ENCODE measurements at places on chromosomes 3 and 15.
A peak's percentile ranks its signal among the peaks of the same experiment; 100 is the strongest.

GRCh38 chr3:127768346-127769008, 53.8 kb downstream of the MGLL start:
- DNase-seq = no peak

DNA sequence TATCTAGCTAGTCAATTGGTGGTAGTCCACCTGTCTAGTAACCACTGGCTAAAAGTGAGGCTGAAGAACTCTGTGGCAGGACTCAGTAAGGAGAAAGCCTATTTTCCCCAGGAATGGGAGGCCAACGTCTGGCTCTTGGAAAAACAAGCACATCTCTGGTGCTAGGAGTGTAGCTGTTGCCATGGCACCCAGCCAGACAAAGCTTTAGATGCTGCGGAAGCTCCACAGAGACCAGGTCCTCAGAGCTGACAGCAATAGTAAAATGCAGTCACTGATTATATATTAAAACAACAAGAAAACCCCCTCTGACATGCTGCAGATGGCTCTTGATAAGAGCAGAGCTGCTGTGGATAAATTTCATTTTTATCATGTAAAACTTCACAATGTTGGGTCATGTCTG, 124.9 kb upstream of the STRIT1 start:
- no peak for DNase-seq

DNA sequence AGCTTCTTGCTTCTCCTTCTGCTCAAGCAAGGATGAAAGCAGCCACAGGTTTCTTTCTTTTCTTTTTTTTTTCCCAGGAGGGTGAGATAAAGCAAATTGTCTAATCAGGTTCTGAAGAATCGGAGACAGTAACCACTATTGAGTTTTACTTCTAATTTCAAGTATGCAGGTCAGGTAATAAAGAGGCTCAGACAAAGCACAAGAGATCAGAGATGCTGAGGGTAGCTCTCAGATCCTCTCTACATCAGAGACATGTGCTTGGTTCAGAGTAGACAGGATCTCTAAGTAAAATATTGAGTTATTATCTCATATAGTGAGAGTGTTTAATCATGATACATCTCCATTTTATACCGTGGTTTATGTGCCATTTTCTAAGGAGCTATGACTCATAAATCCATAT, 168.5 kb downstream of the NFKBIZ start:
- no peak for DNase-seq

DNA sequence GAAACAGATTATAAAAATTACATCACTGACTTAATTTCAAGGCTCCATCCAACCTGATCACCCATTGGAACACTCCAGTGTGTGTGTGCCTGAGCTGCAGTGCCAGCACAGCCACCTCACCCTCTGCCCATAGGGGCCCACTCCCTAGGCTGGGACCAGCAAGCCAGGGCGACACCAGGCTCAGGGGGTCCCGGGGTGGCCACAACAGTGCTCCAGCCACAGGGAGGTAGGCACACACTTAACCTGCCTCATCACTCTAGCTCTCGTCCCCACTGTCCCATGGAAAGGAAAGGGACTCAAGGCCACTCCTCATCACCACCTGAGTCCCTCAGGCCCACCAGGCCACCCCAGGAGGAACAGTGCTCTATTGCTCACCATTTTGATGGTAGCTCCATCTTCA, 24.9 kb downstream of the ZXDC start:
- DNase-seq = no peak

GRCh38 chr3:99747915-99748314, 69.7 kb upstream of the CMSS1 start:
- DNase-seq = no peak

GRCh38 chr3:188900421-188900951, 271.3 kb upstream of the TPRG1 start:
- no peak for DNase-seq

DNA sequence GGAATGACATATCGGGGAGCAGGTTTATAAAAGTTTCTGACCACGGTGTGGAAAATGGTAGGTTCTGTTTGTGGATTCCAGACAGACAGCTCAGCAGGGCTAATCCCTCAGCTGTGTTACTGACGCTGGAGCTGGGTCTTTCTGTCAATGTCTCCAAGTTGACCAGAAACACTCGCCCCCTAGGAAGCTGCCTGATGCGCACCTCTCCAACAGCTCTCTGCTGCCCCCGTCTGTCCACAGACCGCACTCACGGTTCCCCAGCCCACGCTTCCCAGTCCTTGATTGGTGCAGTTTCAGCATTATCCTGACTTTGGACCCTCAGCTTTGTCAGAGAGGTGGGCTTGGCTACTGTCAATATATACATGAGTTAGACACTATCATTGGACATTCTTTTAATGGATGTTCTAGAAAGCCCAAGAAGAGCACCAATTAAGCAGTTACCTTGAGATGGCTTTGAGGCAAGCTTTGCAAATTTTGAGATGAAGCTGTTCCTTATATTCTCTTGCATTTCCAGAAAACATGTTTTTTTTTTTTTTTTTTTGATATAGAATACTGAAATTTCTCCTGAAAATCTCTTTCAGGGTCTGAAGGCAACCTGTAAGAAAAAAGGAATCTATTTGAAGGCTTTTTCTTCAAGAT, 98.9 kb upstream of the TBC1D5 start:
- DNase-seq = peak; percentile 39

GRCh38 chr3:191237047-191237882, 38.2 kb downstream of the OSTN start:
- DNase-seq = no peak

GRCh38 chr3:77038468-77038929, 1.4 kb upstream of the ROBO2 start:
- no peak for DNase-seq
